Psoas muscle (tissue), 8 donors: ENCODE measurements at places on chromosomes 11 and 22.

- no peak for DNase-seq
These were observed 8.8 kb downstream of the POU2F3 start for GRCh38 chr11:120248551-120249278.

- DNase-seq = no peak
These were observed 11.5 kb upstream of the DKK3 start for GRCh38 chr11:12019866-12020416.

- DNase-seq = no peak
These were observed 33.1 kb upstream of the POLD3 start for GRCh38 chr11:74559110-74559933.

DNA sequence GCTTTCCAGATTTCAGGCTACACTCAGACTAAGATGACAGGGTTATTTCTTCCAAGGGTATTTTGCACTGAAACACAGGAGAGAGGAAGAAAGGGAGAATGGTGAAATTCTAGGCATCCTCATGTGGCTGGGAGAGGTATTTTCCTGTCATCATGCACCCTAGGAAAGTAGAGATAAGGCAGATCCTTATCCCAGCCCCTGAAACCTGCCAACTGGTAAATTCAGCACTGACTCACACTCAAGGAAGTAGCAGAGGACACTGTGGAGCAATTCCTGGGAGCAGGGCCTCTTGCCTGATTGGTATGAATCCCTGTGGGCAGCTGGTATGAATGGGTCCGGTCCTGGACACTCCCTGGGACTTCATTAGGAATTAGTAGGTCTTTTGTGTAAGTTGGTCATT lies 37.6 kb upstream of the SLC5A1 start:
- no peak for DNase-seq

DNA sequence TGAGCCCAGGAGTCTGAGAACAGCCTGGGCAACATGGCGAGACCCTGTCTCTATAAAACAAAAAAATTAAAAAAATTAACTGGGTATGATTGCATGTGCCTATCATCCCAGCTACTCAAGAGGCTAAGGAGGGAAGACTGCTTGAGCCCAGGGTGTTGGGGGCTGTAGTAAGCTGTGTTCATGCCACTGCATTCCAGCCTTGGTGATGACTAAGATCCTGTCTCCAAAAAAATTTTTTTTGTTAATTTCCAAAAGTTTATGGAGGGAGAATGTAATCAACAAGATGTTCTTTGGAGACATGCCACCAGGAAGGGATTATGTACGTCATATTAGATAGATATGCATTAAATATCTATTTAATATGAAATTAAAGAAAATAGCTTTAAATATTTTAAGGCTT lies 267.5 kb downstream of the SBF2 start:
- DNase-seq = no peak

DNA sequence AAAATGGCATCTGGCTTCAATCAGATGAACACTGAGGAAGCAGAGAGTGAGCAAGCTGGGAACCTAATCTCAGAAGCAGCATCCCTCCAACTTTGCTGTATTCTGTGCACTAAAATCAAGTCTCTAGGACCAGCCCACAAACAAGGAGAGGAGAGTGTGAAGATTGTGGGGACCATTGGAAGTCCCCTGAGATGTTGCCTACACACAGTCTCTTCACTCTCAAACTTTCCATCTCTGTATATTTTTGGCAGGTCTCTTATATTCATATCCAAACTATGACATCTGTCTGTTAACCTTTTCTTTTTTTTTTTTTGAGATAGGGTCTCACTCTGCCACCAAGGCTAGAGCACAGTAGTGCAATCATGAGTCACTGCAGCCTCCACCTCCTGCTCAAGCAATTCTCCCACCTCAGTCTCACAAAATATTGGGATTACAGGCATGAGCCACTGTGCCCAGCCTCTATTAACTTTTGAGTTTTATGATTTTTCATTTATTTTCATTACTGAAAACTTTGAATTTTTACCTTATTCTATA lies 1096.4 kb downstream of the TBC1D22A start:
- DNase-seq = no peak
